ENCODE measurements at places on chromosomes 1 and 21. TPM values are rescaled to one million over a fixed set of nuclear protein-coding genes. Genes with fewer than 3 reads are reported as not detected.

OR10Z1 gene
- total RNA-seq = not detected

CYP2J2 gene
- not detected for total RNA-seq

LYPD8 gene
- not detected for total RNA-seq

SUSD4 gene
- 0.17 TPM for total RNA-seq

RORC gene
- total RNA-seq = 0.03 TPM

MAB21L3 gene
- 0.03 TPM for total RNA-seq

TFF2 gene
- not detected for total RNA-seq

SPATA1 gene
- total RNA-seq = 0.46 TPM

CXADR gene
- 0.91 TPM for total RNA-seq

WNT2B gene
- 4.7 TPM for total RNA-seq

OR10J4 gene
- not detected for total RNA-seq

SYNC gene
- 44.2 TPM for total RNA-seq

PARK7 gene
- 183 TPM for total RNA-seq

AMY1A gene
- total RNA-seq = not detected

CHI3L2 gene
- 13.9 TPM for total RNA-seq

FCRL3 gene
- total RNA-seq = not detected

PLEKHG5 gene
- 37.3 TPM for total RNA-seq

CDC7 gene
- 1.8 TPM for total RNA-seq

DTL gene
- total RNA-seq = 2.0 TPM

ATG4C gene
- total RNA-seq = 7.7 TPM

CACNA1E gene
- 0.03 TPM for total RNA-seq

BRDT gene
- total RNA-seq = not detected

OR6N1 gene
- not detected for total RNA-seq
